ENCODE measurements at places on chromosomes 1 and 21.

DNA sequence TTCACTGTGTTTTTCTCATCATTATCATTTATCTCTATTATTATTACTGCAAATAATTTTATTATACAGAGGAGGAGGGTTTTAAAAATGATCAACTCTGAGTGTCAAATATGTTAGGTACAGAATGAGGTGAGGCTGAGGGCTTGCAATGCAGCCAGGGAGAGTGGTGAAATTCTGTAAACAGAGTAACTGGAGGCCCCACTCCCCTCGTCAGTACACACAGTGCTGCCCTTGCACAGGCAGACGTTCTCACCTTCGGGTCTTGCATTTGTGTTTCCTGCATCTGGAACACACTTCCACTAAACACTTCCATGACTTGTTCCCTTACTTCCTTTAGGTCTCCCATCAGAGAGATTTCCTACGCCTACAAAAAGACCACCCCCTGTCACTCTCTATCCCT is 24.3 kb upstream of the COA6 start:
- DNase-seq, result no peak

GRCh38 chr1:198534548-198535418 is 5.7 kb downstream of the ATP6V1G3 start:
- DNase-seq, result no peak

DNA sequence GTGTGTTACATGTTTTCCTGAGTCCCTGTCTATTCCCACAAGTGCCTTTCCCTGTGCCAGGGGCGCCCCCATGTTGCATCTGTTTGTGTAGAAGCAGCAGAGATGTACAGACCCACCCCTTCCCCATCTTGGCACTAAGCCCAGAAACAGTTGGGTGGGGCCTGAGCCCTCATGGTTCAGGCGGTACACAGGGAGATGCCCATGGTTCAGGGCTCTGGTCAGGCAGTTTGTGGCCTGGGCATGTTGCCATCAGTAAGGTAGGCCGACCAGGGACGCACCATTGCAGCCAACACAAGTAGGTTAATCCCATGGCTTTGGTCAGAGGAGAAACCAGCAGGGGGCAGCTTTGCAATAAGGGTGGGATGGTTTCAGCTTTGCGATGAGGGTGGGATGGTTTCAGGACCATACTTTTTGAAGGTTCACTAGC is 914 bp upstream of the ADGRB2 start:
- DNase-seq, result no peak

- DNase-seq, result no peak
Measured at GRCh38 chr1:159686599-159687299, 27.6 kb downstream of the CRP start.

GRCh38 chr1:47436304-47436978 is 1.4 kb upstream of the FOXD2 start:
- peak; percentile 85 for DNase-seq

DNA sequence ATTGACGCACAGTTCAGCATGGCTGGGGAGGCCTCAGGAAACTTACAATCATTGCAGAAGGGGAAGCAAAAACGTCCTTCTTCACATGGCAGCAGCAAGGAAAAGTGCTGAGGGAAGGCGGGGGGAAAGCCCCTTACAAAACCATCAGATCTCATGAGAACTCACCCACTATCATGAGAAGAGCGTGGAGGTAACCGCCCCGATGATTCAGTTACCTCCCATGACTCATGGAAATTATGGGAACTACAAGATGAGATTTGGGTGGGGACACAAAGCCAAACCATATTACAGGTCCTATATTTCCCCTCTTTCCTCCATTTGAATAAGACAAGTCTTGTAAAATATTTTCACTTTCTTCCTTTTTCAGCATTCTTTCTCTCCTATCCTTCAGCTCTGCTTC is 7.7 kb upstream of the TTLL7 start:
- no peak for DNase-seq

DNA sequence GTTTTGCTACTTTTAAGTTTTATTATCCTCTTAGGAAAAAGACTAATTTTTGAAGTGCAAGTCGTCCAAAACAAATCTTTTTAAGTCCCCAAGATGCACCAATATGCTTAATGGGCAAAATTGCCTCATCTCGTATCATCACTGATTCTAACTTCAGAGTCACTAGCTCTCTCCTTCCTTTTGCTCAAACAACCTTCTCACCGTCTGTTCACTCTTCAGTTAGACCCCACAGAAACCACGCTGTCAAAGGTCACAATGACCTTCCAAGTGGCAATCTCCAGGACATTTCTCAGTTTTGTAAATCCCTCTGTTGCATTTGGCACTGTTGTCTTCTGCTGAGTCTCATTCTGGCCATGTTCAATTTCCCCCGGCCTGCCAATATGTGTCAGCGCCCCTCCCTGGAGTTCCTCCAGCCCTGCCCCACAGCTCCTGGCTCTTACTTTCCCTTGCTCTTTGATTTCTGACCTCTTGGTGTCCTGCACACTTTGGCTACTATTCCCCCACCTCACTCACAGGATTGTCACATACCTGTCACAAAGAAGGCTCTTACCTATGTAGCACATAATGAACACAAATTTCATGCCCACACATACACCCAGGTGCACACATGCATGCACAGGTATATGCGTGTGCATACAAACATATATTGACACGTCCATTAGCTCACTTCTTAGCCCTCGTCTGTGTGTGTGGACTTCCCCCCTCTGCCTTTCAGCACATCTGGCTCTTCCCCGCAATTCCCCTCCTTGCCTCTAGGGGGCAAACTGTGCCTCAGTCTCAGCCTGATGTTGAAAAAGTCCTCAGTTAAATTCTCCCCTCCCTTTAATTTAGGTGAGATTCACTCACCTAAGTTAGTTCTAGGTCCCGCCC is 354.0 kb upstream of the DUSP10 start:
- DNase-seq, result peak; percentile 59

DNA sequence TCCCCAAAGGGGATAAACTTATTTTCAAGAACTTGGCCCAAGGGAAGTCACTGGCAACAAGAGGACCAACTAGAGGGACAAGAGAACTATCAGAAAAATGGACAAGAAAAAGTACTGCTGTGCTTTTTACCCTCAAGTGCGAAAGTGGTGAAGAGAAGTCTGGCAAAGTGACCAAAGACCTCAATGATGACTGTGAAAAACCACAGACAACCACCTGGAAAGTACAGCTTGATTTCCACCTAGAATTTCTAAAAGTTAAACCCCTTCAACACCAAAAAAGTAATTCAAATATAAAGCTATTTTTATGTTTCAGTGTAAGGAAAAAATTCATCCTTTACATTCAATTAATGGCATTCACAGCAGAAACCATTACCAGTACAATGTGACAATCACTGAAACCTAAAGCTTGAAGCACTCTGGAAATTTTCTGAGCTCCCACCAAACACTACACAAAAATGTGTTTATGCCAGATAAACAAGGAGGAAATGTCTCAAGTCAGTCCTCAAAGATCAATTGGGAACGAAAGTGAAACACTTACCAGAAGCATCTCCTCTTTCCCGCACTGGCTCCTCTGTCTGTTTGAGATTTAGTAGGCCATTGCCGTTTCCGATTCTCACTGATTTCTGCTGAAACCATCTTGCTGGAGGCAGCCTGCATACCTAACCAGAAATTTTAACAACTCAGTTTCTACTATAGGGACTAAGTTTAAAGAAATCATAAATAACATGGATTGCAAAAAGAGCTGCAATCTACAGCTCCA is 8.3 kb downstream of the SDE2 start:
- DNase-seq, result no peak

DNA sequence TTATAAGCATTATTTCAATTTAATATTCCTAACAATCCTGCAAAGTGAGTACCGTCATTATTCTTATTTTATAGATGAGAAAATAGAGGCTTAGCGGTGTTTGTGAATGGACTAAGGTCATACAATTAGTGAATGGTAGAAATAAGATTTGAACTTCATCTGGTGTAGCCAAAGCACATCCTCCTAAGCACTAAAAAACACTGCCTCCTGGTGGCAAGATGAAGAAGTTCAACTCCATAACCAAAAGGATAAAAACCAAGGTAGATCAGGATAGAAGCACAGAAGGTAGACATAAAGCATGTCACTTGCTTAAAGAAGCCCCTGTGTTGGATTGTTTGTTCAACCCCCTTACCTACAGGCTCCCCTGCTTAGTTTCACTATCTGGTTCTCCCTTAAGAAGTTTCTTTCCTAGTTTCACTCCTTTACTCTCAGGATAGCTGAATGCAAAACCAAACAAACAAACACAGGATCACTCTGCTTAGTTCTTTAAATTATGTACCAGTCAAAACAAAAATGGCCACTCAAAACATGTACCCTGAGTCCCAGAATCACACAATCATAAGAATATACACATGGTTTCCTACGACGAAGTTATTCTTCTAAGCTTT is 12.7 kb upstream of the AIM2 start:
- peak; percentile 22 for DNase-seq

GRCh38 chr1:26278303-26278702 is 1.6 kb upstream of the SH3BGRL3 start:
- DNase-seq, result no peak

DNA sequence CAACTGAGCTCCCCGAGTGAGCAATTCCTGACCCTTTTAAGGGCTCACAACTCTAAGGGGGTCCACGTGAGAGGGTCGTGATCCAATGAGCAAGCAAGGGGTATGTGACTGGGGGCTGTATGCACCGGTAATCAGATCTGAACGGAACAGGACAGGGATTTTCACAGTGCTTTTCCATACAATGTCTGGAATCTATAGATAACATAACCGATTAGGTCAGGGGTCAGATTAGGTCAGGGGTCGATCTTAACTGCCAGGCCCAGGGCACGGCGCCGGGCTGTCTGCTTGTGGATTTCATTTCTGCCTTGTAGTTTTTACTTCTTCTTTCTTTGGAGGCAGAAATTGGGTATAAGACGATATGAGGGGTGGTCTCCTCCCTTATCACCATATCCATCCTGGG is 30.7 kb upstream of the OPRD1 start:
- no peak for DNase-seq

- no peak for DNase-seq
Measured at GRCh38 chr1:203305809-203306088, 430 bp downstream of the BTG2 start.

GRCh38 chr1:223845037-223845809 is 524 bp downstream of the TP53BP2 start:
- DNase-seq, result peak; percentile 52

DNA sequence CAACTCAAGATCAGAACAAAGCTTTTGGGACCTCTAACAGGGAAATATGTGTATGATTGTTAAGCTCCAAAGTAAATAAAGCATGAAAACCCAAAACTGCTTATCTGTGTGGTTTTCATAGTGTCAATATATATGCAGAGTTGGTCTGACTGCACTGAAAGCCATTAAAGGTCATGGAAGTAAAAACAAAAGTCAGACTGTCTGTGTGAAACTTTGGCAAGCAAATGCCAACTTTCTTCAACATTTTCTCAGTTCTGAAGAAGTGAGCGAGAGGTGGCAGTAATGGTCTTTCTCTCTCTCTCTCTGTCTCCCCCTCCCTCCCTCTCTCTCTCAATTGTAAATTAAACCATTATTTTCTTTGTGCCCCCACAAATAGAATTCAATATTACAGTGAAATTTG is 100.1 kb upstream of the S1PR1 start:
- DNase-seq, result no peak

DNA sequence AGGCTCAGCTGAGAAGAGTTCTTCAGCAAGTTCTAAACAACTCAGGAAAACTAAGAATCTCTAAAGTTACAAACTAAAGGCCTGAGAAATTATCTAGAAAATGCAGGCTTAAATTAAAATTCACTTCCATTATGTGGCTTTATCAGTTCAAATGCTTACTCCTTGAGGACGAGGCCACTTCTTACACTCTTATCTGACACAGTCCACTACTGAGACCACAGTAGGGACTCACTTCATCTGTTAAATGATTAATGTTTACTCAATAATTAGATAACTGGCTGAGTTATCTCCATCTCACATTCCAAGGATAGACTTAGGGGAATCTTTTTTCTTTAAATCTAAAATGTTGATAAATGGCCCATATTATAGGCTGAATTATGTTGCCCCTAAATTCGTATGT is 1.6 kb downstream of the C1orf141 start:
- no peak for DNase-seq

GRCh38 chr1:201535919-201536245 is 3.0 kb upstream of the NAV1 start:
- no peak for DNase-seq

DNA sequence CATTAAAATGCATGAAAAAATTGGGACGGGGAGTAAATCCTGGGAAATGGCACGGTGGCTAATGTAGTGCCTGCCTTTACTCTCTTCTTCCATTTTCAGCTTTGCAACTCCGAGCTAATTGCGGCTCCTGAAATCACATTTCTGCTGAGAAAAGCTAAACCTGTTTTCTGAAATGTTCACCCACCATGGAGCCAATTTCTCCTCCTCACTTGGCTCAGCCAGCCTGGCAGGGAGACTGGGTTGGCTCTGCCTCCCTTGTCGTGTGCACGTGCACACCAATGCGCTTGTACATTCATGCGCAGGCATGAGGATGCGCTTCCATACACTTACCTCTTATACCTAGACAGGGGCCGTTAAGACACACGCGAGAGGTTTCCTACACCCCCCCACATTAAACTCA is 165.4 kb downstream of the PLXNA2 start:
- no peak for DNase-seq

DNA sequence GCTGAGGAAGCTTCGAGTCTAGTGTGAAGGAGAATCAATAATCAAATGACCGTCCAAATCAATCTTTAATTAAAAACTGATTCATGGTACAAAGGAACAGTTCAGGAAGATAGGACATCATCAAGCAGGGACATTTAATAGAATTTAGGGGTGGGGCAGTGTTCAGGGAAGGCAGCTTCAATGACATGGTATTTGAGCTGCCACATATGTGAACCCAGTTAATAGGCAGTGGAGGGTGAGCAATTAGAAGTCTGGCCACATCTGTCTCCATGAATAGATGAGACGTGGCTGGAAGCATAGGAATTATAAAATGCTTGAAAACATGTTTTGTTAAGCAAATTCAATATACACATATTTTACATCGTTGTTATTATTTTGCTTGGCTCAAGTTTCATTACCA is 362.7 kb downstream of the PRDM2 start:
- no peak for DNase-seq

DNA sequence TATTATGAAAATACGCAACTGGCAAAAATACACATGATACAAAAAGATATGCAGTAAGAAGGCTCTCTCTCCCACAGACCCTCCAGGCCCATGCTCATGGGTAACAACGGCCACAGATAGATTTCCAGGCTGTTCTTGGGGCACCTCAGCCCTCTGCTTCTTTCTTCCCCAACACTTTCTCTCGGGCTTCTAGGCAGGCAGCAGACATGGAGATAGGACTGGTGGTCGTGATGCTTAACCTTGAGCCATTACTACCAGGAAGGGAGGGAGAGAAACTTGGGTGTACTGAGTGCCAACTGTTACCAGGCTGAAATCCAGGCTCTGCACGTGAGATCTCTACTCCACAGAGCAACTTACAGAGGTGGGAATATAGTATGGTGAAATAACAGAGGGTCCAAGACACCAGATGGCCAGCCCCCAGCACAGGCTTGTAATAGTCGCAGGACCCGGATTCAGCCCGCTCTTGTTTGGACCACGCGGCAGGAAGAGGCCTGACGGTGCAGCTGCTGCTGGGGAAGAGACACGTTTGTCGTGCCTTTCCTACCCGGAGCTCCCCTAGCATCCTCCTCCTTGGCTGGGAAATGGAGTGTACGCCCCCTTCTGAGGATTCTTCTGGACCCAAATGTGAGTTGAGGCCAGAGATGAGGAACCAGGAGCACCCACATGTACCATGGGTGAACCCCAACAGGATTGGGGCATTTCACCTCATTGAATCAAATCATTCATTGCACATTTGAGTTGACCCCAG is 441.1 kb upstream of the VAMP3 start:
- no peak for DNase-seq

All from germinal center (tissue), 1 donor.